Posterior vena cava (tissue), 2 donors: ENCODE measurements at places on chromosomes 11 and 22.

DNA sequence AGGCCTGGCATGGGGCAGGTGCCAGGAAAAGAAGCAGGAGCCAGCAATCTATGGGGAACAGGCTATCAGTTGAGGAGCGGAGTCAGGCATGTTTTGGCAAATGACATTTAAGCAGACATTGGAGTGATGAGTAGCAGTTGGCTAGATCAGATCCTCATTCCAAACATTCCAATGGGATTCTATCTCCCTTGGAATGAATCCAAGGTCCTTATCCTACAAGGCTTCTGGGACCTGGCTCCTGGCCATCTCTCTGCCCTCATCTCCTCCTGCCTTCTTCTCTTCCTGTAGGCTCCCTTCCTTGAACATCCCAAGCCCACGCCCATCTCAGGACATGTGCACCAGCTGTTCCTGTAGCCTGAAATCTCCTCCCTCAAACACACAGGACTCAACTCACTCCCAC lies 1074.5 kb downstream of the TBC1D22A start:
- no peak for DNase-seq

DNA sequence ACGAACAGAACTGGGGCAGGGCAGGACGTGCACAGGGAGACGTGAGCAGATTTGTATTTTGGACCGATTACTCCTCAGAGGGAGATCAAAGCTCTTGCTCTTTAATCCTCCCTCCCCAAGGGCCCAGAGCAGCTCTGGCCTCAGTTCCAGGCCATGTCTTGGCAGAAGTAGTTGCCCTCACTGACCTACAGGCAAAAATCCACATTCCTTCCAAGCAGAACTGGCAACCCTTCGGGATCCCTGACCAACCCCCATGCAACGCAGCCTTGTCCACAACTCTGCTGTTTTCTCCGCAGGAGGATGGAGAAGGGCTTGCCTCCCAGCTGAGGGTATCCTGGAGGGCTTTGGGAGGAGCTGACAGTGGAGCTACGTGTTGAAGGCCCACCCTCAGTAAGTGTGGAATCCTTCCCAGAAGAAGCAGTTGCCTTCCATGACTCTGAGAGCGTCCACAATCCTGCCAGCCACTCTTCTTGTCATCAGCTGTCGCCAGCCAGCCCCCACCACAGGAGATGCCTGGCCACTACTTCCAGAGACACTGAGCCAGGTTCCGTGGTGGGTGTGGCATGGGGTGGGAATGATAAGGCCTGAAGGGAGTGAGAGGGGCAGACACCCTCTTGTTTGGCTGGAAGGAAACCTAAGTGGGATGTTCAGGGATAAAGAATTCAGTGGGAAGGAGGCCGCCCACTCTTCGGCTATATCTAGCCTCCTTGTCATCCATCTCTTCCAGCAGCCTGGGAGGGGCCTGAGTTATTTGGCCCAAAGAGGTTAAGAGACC lies 68.1 kb downstream of the PDE2A start:
- DNase-seq: no peak

DNA sequence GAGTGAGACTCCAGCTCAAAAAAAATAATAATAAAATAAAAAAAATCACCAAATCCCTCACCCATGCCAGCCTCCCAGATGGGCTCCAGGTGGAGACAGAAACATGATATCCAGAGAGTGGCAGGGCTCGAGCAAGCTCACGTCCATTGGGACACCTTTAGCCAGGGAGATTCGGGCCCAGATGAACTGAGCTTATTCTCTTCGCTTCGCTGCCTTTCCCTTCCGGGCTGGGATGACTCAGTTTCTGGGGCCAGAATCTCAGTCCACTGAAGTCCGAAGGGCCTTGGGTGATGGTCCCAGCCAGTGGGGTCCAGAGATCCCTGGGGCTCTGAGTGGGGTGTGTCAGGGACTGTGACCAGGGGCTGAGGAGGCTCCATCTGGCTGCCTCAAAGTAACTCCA lies 23.0 kb upstream of the MYEOV start:
- no peak for DNase-seq

DNA sequence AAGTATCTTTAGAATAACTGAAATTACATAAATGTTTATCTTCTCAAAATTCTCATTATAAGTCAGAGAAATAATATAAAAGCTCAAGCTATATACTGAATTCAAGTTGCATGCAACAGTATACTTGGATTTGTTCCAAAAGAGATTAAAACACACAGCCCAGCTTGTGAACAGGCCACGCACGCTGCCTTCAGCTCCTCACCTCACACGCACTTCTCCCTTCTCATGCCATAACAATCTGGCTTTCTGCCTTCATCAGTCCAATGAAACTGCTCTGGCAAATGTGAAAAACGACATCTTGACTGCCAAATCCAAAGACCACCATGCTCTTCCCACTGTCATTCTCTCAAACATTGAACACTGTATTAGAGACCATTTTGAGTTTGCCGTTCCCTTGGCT lies 22.1 kb downstream of the ATP6V1E1 start:
- DNase-seq: no peak

DNA sequence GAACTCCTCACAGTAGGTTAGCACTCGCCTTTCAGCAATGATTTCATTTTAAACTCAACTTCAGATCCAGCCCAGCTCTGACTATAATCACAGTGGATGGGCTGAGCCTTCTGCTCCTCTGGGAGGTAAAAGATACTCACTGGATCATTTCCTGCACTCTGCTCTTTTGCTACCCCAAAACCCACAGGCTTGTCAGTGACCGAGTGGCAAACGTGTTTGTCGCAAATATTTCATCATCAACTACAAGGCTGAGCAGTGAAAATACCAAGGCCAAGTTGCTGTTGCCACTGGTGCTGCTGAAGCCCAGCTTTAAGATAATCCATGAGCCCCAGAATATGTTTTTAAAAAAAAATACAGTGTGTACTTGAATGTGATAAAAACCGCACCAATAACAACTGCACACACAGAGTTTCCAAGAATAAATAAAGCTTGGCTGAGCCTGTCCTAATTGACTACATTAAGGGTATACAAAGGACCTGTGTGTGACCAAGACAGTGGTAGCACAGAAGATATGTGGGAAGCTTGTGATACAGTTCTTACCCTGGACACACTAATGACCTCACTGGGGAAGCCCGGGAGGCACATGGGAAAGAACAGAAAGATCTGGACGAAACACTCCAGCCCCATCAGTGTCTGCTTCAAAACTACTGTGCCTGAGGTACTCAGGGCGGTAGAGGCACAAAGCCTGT lies 41.3 kb downstream of the ABTB2 start:
- no peak for DNase-seq
